ENCODE measurements at places on chromosomes 5 and 9.

- no peak for DNase-seq
Measured at GRCh38 chr5:168696611-168697010, 117.4 kb upstream of the PANK3 start.

DNA sequence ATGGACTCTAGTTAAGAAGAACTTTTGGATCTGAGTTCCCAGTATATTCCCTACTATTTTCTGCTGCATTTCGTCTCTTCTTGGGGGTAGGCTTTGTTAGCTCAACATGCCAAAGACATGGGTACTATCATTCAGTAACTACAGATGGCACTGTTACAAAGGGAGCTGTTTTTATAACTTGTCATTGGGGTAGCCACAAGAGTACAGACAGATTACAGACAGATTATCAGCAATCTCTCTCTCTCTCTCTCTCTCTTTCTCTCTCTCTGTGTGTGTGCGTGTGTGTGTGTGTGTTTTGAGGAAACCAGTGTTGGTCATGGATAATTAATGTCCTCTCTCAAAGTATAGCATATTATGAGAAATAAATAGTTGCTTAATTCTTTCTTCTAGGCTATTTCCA is 116.1 kb downstream of the WDR70 start:
- no peak for DNase-seq

DNA sequence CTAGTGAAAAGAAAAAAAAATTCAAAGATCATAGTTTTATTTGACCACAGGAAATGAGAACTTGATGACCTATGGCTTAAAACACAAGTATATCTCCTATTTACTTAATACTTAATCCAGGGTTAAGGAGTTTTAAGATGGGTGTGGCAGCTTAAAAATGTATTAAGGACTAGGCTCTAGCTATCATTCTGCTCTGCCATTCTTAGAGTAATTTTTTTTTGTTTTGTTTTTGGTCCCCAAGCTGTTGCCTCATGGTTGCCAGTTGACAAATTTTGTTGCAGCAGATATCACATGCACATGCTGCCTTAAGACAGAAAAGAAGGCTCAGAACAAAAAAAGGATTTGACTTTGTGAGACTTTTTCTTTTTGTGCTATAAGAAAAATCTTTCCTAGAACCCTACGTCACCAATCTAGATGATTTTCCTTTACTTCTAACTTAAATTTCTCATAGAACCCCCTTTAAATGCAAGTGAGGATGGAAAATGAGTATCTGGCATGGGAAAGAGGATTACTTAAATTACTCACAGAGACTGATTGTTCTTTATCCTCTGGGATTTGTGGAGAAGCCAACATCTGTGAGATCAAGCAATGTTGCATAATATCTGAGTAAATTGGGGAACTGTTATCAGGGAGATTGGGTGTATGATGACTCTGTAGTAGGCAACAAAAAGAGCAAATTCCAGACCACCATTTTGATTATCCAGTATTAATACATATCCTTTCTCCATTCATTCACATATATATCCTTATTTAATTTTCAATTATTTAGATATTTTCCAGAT is 364.7 kb upstream of the CD180 start:
- no peak for DNase-seq

DNA sequence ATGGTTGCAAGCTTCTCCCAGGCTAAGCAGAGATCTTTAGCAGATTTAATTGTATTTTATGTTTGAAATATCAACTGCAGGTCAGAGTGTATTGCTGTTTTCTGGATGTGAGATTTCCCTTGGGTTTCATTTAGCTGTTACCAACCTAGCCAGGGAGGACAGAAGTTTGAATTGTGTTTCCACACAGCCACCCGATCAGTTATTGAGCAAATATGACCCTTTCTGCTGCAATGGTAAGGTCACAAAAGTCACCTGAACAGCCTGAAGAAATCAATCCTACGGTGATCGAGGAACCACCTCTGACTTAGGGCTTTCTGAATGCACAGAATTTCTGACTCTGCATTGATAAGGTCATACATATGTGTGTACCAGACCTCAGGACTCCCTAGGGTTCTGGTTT is 419.9 kb downstream of the MAN2A1 start:
- DNase-seq = no peak

DNA sequence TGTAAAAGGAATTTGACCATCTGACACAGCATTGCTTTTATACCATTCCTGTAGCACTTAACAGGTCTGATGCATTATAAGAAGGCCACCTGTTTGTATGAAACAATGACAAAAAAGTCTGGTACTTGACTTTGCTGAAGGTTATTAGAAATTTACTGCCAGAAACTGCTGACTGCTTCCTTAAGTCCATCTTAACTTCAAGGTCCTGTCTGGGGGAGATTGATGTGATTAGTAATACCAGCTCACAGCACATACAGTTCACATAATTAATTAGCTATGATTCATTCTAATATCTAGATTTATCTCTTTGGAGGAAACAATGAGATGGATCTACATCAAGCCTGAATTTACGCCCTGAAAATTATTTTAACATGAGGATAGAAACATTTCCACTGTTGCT is 49.6 kb upstream of the TEK start:
- no peak for DNase-seq

DNA sequence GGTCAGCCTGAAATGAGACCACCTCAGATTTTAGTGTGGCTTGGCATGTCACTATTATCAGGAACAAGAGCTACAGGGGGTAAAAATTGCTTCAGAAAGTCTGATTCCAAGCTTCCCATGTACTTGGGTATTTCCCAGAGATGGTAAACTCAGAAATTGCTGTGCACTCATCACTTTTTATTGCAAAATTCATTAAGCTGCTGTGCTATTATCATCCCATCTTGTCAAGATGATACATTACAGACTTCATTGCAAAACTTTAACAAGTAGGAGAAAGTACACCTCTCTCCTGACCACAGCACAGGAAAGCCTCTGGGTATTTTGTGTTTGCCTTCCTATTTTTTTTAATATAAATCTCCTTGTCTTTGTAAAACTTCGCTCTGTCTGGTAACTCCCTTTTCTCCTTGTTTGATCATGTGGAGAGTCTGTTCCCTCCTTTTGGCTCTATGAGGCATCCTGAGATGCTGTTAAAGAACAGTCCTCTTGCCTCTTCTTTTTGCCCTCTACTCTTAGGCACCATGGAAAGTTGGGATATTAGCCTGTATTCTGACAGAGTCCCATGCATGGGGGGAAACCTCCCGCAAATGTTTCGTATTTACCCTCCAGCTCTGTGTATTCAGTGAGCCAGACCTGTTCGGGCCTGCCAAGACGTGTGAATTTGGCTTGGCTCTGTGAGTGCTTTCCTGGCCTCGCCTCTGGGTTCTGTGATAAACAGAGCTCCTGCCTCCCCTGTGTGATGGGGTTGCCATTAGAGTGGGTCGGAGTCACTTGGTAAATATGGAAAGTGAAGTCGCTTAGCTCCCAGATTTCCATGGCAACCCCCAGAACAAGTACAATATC is 260.7 kb downstream of the NR3C1 start:
- peak; percentile 48 for DNase-seq

DNA sequence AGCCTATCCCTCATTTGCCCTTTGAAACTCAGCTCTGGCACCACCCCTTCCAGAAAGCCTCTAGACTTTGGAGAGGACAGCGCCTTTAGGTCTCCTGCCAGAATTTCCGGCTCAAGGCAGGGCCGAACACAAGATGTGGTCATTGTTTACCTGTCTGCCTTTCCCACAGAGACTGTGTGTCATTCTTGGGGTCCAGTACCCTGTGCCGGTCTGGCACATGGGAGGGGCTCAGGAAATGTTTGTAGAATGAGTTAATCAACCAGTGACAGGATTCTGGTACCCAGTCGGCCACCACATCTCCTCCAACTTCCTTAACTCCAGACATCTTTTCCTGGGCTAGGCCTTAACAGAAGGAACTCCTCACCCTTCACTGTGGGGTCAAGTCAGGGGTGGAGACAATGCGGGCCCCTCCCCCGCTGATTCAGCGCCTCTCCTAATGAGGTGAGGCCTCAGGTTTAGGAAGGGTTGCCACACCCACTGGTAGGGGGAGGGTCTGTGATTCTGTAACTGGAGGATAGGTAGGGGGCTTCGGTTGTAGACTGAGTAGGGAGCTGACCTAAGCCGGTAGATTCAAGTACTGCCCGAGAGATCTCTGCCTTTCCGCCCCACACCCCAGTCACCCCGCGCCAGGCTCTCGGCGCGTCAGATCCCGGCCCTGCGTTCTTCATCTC is 29.3 kb downstream of the PCDH1 start:
- no peak for DNase-seq

DNA sequence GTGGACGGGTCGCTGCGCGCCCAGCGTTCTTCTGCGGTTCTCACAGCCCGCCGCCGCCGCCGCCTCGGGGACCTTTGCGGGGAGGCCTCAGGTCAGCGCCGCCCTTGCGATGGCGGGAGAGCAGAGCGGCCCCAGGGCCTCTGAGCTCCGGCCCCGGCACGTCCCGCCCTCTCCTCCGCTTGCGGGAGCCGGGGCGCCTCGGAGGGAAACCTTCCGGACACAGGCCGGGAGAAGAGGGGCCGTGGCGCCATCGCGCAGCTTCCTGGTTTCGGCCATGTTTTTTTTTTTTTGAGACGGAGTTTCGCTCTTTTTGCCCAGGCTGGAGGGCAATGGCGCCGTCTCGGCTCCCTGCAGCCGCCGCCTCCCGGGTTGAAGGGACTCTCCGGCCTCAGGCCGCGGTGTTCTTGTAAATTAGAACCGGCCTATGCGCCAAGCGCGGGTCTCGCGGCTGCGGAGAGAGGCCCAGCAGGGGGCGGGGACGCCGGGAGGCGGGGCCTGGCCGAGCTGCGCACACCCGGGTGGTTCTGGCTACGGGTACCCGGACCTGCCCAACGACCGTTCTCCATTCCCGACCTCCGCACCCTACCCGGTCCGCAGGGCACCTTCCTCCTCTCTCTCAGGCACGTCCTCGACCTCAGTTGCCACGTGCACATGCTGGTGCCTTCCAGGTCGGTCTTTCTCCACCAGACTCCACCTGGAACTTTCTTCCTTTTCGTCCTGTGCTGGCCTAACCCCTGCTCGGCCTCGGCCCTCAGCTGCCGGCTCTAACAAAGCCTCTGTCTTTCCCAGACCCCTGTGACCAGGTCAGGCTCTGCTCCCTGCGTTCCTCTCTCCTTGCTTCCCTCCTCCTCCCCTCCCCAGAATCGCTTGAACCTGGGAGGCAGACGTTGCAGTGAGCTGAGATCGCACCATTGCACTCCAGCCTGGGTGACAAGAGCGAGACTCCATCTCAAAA is 28.8 kb upstream of the MGAT1 start:
- DNase-seq = peak; percentile 65

DNA sequence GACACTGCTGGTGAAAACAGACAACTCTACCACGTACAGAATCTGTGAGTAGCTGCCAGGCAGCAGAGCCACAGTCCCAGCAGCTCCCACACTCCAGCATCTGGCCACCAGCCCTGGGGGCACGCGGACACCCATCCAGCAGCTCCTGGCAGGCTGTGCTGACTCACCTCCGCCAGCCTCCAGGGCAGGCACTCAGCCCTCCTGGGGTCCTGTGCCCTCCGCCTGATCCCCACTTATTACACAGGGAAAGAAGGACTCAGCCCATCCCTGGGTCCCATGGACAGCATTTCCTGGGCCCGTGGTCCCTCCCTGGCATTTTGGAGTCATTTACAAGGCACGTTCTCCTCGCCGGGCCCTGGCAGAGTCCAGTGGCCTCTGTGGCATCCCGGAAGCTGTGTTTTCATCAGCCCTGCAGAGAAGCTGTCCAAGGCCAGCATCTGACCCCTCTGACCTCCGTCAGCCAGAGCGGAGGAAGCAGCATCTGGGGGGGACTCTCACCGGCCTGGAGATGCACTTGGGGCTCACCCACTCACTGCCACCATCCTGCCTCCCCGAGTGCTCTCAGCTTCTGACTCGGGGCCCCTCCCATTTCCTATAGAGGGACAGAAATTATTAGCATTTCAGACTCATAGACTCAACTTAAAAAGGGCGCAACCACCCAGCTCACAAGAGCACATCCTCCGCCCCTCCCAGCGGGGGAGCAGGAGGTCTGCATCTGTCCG is 21.6 kb downstream of the PAEP start:
- no peak for DNase-seq

- DNase-seq = no peak
Measured at GRCh38 chr5:9774472-9775079, 144.4 kb upstream of the TAS2R1 start.

DNA sequence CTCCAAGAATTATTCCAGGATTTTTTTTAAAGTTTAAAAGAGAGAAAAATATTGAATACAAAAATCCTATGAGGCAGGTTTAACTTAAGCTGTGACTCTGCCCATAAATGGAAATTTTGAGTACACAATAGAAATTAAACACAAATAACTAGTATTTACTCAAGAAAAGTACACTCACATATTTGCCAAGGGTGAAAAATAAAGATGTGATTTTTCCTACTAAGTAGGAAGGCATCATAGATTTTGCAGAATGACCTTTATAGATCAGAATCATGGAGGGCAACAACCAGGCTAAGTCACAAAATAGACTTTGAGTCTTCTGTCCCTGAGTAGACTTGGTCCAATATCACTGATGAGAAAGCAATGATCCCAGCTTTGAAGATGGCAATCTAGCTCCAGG is 102.7 kb upstream of the SLC12A2 start:
- no peak for DNase-seq

- DNase-seq = no peak
Measured at GRCh38 chr9:122032346-122032745, 60.8 kb downstream of the TTLL11 start.

DNA sequence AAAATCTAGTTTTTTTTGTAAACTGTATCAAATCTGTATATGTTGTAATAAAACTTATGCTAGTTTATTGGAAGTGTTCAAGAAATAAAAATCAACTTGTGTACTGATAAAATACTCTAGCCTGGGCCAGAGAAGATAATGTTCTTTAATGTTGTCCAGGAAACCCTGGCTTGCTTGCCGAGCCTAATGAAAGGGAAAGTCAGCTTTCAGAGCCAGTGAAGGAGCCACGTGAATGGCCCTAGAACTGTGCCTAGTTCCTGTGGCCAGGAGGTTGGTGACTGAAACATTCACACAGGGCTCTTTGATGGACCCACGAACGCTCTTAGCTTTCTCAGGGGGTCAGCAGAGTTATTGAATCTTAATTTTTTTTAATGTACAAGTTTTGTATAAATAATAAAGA is 24.3 kb downstream of the HMGCR start:
- no peak for DNase-seq

DNA sequence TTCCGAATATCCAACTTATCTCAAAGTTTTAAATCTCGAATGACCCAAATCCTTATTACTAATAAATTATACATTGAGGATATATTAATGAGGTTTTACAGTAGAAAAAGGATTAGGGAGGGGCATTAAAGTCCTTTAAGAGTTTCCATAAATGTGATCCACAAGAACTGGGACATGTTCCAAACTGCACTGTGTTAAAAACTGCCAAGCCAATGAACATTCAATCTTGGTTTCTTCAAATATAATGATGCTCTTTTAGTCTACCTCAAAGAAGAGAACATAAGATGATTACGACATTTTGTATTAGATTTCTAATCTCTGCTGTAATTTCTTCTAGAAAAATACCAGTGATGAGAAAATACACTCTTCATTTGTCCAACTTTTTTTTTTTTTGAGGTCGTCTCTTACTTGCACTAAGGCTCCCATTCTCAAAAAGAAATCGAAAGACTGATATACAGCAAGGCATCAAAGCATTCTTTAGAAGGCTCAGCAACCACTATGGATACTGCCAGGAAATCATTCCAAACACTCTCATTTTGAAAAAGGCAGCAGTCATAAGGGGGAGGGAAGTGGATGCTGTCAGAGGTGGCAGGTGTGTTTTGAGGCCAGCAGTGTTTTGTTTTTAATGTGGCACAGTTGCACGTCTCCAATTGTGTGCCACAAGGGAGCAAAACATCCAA is 1.7 kb downstream of the PTAR1 start:
- DNase-seq = peak; percentile 24
